ENCODE measurements at places on chromosomes 3 and 15.

DNA sequence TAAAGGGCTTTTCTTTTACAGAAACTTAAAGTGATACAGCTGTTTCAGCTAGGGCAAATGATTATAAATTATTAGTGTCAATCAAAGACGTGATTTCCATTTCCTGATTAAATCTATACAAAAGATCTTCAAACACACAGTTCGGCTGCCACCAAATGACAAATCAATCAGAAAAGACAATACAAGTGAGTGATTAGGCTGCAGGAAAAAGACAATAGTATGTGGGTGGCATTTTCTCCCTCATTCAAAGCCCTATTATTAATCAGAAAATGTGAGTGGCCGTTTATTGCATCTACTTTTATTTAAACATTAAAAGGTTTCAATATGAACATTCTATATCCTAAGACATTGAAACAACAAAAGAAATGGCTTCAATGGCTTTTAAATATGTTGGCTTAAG lies 895.6 kb upstream of the ROBO1 start:
- no peak for DNase-seq

DNA sequence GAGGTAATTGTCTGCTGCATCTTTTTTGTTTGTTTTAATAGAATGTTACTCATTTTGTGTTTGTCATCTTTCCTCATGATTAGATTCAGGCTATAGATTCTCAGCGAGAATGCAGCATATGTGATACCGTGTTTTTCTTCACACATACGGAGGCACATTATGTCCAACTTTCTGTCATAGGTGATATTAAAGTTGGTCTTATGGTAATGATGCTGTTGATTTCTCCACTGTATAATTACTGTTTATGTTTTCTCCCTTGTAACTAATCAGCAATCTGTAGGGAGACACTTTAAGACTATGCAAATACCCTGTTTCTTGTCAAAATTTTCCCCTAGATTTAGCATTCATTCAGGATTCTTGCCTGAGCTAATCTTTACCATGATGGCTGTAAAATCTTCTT lies 87.6 kb downstream of the CLDN1 start:
- DNase-seq, result no peak

DNA sequence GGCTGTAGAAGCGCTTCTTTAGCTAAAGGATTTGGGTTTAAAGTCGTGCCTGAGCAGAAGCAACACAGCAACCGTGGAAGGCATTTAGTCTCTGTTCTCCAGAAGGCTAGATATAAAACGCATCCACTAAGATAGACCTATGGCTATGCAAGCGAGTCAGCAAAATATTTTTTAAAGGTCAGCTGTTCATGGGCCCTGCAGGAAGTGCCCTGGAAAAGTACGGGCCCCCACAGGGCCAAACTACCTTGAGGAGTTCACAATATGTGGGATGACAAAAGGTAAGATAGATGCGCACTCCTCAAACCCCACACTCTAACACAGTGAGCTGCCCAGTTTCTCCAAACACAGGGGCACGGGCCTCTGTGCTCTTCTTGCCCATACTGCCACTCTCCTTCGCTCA lies 261.6 kb downstream of the VPS13C start:
- no peak for DNase-seq

DNA sequence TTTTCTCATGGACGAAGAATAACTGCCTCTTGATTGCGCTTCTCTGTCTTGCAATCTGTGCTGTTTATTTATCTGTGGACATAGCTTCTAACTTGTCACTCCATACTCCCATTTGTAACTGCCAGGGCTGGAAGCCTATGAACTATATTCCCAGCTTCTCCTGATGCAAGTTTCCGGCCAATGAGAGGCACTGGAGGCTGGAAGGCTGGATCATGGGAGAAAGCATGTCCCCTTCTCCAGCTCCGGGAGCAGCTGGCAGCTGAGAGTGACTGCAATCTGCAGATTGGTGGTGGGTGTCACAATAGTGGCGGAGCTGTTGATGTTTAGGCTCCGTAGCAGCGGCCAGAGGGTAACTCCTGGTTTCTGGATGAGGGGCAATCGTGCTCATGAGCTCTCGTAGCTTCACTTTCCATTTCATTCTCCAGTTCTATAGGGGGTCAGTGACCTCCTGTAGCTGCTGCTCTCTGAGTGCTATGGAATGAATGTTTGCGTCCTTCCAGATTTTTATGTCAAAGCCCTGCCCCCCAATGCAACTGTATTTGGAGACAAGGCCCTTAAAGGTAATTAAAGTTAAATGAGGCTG lies 35.7 kb upstream of the PCSK6 start:
- DNase-seq, result no peak

DNA sequence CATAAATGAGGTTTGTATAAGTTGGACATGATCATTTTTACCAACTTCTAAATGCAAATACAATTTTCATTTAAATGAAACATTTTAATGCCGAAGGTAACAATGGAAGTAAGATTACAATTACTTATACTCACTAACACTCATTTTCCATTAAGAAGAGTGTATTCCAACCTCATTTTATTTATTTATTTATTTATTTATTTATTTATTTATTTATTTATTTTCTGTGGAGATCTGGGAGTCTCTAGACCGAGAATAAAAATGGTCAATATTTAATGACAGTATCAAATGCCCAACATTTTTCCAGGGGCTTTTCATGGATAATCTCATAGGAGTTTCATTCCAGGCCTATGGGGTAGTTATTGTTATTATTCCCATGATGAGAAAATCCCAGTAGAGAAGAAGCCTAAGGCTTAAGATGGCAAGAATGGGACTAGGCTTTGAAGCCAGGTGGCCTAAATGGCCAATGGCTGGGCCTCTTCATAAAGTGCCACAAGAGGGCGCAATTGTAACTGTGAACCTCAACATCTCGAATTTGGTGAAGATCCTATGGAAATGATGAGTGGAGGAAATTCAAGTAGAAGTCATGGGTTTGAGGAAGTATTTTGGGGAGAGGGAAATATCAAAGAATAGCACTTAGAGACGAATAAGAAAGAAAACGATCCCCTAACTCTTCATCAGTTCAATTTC lies 21.3 kb downstream of the VGLL3 start:
- no peak for DNase-seq

GRCh38 chr3:55826731-55827496 lies 339.8 kb upstream of the WNT5A start:
- DNase-seq, result no peak

- no peak for DNase-seq
Measured at GRCh38 chr3:11260460-11260859, 11.7 kb upstream of the ATG7 start.

DNA sequence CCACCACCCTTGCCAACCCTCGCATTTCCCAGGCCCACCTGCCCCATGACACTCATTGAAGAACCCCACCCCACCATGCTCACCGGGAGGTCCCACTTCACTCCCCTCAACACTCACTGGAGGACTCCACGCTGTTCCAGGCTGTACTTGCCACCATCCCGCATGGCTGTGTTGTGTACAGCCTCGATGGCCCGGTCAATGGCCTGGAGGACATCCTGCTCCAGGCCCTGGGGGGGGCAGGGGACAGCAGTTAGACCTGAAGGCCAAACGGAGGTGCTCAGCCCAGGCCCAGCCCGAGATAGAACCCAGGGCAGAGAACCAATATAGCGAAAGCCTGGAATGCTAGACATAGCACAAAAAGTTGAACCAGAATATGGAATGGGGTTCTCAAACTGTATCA lies 2.9 kb downstream of the NCKIPSD start:
- no peak for DNase-seq

DNA sequence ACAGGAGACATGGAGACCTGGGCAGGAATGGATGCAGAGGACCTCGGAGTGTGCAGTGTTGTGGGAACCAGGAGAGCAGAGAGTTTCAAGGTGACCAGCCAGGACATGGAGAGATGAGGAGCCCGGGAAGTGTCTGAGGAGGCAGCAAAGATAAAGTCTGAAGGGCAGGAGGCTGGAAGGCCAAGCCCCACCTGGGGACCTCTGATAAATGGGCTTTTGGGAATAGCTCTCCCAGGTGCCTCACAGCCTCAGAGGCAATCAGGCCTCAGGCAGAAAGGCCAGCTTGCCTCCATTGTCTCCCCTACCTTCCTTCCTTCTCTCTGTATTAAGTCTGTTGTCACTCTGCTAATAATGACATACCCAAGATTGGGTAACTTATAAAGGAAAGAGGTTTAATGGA lies 97.5 kb upstream of the TPM1 start:
- DNase-seq, result no peak

GRCh38 chr3:150399060-150399459 lies 9.0 kb upstream of the TSC22D2 start:
- DNase-seq, result no peak

DNA sequence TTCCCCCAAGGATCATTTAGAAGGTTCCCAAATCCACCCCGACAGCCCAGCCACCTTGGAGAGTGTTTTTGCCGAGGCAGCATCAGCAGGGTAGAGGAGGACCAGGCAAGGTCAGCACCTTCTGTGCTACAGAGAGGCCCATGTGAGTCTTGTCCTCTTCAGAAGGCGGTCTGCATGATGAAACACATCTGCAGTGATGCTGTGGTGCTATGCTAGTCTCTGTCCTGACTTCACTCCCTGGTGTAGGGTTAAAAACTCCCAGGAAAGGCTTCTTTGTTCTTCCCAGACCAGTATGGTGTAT lies 87.9 kb downstream of the ITPR1 start:
- DNase-seq, result no peak

- no peak for DNase-seq
Measured at GRCh38 chr15:58762285-58762684, 8.8 kb upstream of the MINDY2 start.

DNA sequence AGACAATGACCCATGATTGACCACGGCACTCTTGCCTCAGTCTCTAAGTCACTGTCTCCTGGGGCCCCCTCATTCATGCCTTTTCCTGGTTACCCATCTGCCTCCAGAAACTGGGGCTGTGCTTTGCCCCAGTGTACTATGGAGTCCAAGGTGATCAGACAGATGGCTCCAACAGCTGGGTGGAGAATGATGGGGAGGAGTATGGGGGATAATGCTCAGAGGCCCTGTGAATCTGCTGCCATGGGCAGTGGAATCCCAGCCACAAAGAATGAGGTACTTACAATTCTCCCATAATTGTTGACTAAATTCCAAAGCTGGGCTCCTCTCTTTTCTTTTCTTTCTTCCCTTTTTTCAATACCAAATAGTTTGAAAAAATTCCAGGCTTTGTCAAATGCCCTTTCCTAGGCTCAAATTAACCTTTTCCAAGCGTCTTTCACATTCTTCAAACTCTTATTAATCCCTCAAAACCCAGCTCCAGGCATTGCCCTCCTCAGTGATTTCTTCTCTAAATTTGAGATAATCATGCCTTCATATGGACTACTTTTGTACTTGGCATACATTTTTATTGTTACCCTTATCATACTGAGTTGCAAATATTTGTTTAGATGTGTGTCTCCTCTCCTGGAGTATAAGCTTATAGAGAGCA lies 148.5 kb upstream of the ICE2 start:
- no peak for DNase-seq

DNA sequence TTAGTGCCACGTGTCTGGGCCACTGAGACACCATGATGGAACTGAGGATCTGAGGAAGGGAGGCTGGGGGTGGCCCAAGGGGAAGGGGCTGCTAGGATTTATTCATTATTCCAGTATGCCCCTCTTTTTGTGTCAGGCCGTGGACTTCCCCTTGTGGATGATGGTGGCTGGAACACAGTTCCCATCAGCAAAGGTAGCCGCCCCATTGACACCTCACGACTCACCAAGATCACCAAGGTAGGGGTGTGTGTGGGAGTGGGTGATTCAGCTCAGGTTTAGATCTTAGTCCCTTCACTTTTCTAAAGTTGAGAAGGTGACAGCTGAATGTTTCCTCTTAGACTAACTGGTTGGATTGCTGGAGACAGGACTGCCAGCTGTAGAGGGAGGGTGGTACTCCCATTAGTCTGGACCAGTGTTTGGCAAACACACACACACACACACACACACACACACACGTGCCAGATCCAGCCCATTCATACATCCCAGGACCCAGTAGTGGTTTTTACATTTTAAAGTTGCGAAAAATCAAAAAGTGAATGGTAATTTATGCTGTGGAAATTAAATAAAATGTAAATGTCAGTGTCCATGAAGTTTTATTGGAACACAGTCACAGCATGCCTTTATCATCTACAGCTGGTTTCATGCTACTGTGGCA lies 11.4 kb downstream of the EIF4G1 start:
- DNase-seq, result no peak

GRCh38 chr3:97764407-97765238 lies at the start of gene ARL6:
ARL6 (plus strand) TSS chr3:97764758; CDS start chr3:97768108, 3,350 bp downstream.
- peak; percentile 75 for DNase-seq

- DNase-seq, result peak; percentile 60
Measured at GRCh38 chr3:195905970-195906864, 2.1 kb downstream of the TNK2 start.

GRCh38 chr3:30204126-30204525 lies 402.3 kb upstream of the TGFBR2 start:
- DNase-seq, result no peak
